ENCODE measurements at places on chromosomes 3 and 15.

DNA sequence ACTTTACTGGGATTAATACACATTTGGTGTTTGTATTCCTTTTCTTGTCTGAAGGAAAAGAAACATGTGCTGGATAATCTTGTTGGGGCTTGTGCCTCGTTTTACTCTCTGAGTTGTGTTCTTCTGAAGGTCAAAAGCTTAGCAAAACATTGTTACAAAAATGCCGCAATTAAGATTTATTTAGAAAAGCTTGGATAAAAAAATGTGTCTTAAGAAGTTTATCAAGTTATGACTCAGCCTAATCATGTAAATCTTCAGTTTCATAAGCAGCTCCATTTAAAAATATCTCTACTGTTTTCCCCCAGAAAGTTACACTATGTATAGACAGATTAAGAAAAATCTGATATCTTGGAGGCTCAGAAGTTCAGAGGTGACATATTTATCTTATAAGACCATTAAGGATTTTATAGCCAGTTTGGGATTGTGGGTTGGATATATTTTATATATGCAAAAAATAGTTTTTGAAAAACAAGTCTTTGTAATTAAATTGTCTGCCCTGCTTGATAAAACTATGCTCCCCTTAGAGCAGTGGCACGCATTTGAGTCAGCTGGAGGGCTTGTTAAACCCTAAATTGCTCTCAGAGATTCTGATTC lies 56.5 kb downstream of the CLDN11 start:
- DNase-seq = no peak

DNA sequence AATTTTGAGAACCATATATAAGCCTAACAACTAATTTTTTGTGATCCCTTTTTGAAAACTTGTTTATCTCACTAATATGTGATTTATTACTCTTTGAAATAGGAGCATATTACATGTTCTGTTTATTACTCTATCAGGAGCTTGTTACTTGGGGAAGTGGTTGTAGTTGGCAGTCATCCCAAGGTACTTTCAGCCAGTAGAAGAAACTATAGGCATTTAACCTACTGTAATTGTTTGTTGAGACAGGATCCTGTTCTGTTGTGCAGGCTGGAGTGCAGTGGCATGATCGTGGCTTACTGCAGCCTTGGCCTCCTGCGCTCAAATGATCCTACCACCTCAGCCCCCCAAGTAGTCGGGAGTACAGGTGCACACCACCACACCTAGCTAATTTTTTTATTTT lies 195.6 kb downstream of the TCF12 start:
- DNase-seq = no peak

DNA sequence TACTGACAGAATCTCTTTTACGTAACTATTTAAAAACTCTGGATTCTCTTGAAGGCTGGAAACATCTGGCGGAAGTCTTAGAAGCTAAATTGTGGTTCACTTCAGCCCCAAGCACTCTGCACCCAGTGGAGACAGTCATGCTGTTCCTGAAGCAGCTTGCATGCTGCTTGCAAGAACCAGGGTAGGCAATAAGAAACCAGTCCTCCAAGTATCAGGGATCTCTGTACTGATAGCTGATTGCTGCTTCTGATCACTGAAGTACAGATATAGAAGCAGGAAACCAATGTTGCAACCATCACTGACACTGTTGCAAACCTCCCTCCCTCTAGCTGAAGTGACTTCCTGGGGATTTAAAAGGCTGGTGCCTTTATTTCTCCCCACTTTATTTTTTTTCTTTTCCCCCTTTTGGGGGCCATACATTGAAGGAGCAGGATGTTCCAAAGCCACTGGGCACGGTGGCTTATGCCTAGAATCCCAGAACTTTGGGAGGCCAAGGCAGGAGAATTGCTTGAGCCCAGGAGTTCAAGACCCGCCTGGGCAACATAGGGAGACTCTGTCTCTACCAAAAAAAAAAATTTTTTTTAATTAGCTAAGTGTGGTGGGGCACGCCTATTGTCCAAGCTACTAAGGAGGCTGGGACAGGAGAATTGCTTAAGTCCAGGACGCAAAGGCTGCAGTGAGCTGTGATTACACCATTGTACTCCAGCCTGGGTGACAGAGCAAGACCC lies 15.3 kb downstream of the SPCS1 start:
- DNase-seq = no peak

DNA sequence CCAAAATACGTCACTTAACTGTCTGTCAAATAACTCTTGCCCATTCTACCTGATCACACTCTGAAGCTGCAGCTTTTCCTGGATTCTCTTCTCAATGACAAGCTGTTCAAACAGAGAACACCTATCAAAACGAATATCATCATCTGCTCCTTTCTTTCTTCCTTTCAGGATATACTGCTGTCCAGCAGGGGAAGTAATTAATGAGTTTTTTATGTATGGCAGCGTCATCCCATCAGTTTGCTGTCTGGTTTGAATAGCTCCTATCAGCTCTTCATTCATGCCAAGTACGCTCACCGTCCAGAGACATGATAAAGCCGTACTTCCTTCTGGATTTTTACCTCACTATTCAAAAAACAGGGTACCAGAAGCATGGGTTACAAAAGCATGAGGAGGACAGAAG lies at the start of gene CHRM5:
TSS of gene CHRM5 (plus strand) at position 274 of the 400 bp plus-strand sequence. CDS start 94,221 bp downstream, outside the sequence.
- no peak for DNase-seq
